ENCODE measurements at places on chromosomes 5 and 9.

DNA sequence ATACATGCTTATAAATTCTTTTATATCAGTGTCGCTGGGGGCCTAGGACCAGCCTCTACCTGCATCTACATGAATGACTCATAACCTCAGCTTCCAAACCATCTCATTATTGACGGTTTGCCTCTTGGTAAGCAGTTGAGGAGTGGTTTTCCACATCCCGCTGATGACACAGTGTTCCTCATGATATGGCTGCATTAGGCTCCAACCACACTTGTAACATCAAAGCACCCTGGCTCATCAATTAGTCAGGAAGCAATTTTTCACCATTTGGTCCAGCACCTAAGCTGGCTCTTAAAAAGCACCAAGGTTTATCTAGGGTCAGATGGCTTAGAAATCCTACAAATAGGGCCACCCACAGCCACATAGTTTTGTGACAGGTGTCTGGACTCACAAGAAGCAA, 402.4 kb downstream of the ARHGEF28 start:
- DNase-seq: no peak

DNA sequence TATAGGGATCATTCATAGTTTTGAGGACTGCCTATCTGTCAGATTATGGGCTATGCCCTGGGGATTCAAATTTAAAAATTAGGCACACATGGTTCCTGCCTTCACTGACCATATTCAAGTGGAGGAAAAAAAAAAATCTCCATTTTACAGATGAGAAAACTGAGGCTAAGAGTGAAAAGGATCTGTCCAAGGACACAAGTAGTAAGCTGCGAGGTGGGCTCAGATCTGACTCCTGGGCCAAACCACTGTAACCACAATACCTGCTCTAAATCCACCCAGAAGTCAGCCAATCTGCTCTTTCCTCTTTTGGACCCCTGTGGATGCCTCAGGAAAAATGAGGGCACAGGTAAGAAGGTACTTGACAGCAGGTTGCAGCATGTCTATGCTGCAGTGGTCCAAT, 2.8 kb upstream of the TOR1A start:
- DNase-seq: no peak

DNA sequence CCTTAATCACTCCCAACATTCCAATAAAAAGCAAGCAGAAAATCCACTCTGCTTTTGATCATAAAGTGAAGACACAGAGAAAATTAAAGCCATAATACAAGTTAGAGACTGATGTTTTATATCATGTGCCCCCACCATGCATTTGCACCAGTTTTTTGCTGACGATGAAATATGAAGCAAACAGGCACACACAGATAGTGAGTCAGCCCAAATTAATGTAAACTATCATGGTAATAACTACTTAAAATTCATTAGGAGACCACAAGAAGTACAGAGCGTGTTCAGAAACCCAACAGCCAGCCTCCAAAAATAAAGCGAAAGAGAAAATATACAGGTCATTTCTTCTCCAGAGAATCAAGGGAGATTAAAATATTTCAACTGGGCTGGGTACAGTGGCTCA, 46.4 kb upstream of the KDM4C start:
- no peak for DNase-seq

- DNase-seq: no peak
Measured at GRCh38 chr5:97010606-97011005, 74.7 kb downstream of the LNPEP start.

DNA sequence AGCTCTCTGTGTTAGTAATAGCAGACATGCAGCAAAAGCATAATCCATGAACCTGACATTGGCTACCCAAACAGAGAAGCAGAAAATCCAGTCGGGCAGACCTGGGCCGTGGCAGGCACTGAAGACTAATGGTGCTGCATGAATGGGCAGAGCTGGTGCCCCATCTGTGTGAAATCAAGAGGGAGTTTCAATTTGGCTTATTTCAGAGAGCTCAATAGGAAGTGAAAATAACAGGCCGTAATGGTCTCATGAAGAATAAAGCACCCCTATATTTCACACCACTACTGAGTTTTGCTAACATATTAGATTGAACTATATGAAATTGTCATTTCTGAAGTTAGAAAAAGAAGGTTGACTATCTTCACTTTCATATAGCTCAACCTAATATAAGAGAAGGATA, 149.7 kb downstream of the ENC1 start:
- no peak for DNase-seq

DNA sequence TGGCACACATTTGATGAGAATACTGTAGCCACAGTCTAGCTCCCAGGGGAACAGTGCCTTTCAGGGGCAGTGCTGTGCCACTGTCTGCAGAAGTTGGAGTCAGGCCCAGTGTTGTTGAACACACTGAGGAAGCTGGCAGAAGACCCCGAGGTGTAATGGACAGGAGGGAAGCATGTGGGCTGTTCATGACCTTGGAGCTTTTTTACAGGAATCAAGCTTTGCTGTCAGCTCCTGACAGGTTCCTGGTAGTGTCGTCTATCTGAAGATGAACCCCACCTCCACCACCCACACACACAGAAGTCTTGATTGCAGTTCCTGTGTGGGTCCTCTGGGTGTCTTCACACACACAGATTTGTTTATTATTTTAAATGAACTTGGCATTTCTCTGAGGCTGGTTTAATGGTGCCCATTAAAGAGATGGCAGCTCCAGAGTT, 40.3 kb upstream of the TNFAIP8 start:
- peak; percentile 44 for DNase-seq

GRCh38 chr5:73797132-73797510, 171.1 kb downstream of the ARHGEF28 start:
- no peak for DNase-seq

DNA sequence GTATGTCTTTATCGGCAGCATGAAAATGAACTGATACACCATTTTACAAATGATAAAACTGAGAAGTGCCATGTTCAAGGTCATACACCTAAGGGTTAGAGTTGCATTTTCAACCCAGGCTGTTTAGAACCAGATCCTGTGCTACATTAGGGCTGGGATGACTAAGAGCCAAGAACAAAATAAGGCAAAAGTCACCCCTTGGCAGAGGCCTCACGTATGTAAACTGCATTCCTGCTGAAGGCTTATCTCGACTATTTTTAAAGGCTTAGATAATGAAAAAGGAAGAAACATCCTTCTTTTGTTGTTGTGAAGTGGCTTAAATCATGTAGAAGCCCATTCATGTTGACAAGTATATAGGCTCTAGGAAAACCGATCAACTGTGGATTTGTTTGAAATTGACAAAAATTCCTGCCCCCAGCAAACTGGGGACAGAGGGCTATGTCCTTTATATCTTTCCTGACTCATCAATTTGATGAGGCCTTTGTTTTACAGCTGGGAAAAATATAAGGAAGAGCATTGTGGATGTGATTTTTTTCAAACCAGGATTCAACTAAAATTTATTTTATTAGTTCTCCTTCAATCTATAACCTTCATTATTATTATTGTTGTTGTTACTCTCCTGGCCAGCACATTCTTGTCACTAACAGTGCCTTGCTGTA, 196.5 kb downstream of the SNX18 start:
- peak; percentile 65 for DNase-seq

GRCh38 chr9:114798780-114799427, 6.9 kb downstream of the TNFSF15 start:
- DNase-seq: no peak

DNA sequence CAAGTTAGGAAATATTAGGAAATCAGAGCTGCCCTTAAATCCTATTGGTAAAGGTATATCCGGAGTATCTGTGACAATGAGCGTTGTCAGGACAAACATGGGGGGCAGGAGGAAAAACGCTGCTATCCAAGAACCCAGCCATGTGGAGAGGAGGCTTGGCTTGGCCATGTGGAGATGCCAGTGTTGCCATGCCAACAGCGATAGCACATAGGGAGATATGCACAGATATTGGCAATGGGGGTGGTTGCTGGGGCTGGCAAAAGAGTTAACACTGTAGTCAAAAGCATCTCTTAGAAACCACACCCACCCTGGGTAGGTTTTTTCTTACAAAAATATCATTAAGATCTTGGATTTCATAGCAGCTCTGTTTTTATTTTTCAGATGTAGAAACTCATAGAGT, 106.4 kb upstream of the ASTN2 start:
- no peak for DNase-seq

GRCh38 chr5:139660923-139661814, 13.0 kb downstream of the CXXC5 start:
- peak; percentile 97 for DNase-seq

- peak; percentile 83 for DNase-seq
Measured at GRCh38 chr9:109887079-109887478, 107.1 kb downstream of the PALM2AKAP2 start.

DNA sequence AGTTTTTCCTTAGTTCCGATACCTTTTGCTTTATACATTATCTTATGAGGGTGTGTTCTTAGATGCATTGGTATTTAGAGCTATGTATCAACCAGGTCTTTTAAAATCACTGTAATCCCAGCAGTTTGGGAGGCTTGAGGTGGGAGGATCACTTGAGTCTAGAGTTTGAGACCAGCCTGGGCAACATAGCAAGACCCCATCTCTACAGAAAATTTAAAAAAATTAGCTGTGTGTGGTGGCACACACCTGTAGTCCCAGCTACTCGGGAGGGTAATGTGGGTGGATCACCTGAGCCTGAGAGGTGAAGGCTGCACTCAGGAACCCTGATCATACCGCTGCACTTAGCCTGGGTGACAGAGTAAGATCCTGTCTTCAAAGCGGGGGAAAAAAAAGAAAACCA, 15.1 kb downstream of the SPIN1 start:
- DNase-seq: no peak

DNA sequence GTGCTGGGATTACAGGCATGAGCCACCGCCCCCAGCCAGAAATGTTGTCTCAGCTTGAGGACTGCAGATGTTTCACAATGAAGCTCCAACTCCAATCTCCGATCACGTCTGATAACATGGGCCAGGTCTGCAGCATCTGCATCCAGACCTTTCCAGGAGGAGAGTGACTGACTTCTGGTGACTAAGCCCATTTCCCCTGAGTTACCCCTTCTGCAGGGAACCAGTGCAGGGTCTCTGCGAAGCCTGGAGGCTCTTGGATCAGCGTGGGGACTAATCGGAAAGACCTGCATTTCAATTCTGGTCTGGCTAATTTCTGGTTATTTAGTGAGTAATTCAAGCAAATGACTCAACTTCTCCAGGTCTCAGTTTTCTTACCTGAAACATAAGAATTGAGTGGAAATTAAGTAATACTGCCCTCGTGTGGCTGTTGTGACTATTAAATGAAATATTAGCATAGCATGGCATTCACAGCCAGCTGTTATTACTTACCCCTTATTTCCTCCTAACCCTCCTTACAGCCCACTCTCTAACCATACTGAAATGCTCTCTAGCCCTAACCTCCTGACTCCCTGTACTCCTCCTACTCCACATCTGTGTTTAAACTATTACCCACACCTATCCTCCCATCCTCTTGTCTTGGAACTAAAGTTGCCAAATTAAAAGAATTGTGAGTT, 2.2 kb upstream of the GNPDA1 start:
- DNase-seq: peak; percentile 57

GRCh38 chr5:178545941-178546674, 44.1 kb downstream of the COL23A1 start:
- no peak for DNase-seq

DNA sequence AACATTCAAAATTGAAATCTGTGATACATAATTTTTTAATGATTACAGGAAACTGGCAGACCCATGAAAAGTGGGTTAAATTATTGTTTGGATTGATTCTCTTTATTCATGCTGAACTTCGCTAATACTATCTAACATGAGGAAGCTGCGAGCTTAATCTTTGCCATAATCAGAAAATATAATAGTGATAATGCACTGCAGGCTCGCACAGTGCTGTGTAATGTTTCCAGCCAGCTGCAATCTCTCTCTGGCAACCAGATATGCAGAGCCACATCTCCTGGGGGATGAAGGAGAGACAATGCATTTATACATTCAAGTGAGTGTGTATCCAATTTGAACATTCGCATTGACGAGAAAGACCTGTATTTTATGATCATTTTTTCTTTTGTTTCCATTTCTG, 669.7 kb upstream of the RGMB start:
- no peak for DNase-seq

- DNase-seq: no peak
Measured at GRCh38 chr9:30937106-30937505, 1447.3 kb upstream of the ACO1 start.

GRCh38 chr5:162372256-162372655, 304.7 kb downstream of the GABRG2 start:
- DNase-seq: no peak

DNA sequence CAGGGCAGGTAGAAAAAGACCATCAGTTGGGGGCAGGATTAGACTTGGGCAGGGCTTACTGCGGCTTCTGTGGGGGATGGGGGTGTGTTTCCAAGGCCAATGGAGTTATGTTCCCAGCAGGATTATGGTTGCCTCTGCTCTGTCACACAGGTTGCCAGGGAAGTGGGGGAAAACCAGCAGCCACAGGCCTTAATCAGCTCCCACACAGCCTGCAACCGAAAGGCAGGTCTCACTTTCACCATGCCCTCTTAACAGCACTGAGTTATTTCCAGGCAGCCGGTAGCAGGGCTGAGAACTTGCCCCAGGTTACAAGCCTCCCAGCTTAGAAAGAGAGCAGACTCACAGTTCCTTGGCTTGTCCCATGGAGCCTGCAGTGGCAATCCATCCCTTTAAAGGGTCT, 205.5 kb downstream of the FGF10 start:
- DNase-seq: no peak

GRCh38 chr9:133527444-133527920, 2.7 kb upstream of the MYMK start:
- no peak for DNase-seq

DNA sequence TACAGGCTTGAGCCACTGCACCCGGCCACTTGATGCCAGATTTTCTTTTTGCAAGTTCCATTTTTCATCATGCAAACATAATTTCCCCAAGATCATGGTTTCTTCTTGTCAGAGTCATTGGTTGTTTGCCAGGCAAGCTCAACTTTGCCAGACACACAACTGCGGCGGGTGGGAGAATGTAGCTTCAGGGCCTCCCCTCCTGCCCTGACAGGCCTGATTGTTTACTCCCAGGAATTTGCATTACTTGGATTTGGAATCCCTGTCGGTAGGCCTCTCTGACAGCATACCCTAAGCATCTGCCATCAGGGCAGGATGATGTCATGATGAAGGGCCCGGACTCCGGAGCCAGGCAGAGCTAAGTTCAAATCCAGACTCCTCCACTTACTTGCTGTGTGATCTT, 15.1 kb downstream of the RPS14 start:
- peak; percentile 95 for DNase-seq

DNA sequence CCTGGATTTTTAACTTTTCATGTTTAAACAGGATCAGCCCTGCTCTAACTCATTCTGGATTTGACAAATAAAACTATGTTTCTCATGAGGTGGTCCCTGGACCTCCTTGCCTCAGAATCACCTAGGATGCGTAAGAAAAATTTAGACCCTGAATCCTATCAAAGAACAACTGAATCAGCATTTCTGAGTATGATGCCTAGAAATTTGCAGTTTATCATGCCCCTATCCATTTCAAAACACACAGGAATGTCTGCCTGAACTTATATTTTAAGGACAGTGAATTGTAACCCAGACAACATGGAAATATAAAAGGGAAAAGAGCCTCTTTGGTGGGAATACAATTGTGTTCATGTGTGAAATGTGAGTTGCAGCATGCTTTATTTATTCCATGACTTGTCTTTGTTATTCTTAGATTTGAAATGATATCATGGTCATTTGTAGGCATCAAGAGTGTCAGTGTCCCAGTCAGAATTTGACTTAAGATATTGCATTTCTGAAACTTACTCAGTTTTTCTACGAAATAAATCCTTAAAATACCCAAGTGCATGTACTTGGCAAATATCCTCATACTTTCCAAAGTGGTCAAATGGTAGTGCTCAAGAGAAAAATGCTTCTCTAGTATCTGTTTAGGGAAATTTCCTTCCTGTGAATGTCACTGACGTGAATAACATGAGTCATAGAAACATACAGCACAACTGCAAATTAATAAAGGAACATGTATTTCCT, 144.3 kb downstream of the GIN1 start:
- peak; percentile 81 for DNase-seq

Measured in EH (cell line).